ENCODE measurements at places on chromosomes 12 and 14. TPM values are rescaled to one million over a fixed set of nuclear protein-coding genes. Genes with fewer than 3 reads are reported as not detected.

The LMO3 gene
- polyA plus RNA-seq = 3.3 TPM

The ASPG gene
- 3.1 TPM for polyA plus RNA-seq

The PTCSC3 gene
- polyA plus RNA-seq = not detected

The SGPP1 gene
- polyA plus RNA-seq = 11.0 TPM

The RNASE7 gene
- not detected for polyA plus RNA-seq

The OR6C2 gene
- polyA plus RNA-seq = not detected

The GNB3 gene
- 22.3 TPM for polyA plus RNA-seq

The DHRS2 gene
- polyA plus RNA-seq = 0.12 TPM

GRCh38 chr12:67370979-67371378, 101.8 kb downstream of the CAND1 start:
- no peak for DNase-seq

DNA sequence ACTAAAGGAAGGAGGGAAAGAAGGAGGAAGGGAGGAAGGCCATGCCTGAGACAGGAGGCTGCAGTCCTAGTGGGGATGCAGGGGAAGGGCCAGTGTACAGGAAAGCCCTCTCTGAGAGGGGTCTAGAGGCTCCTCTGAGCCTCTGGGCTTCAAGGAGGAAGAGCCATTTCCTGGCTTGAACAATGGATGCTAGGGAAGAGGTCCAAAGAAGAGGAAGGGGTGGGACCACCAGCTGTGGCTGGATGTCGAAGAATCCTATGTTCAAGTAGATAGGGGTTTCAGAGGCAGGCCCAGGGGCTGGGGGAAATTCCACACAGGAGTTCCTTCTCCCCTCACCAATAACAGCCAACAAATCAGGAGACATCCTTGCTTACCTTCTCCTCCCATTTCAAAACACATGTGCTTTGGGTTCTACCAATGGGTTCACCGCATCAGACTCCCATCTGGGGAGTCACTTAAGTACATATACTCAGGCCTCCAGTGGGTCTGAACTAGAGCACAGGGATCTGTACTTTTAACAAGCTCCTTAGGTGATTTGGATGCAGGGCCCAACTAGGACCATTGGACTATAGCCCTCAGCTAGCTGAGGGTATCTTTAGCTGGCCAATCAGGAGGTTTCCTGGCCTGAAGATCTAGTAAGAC, 32.4 kb downstream of the PRPF40B start:
- no peak for DNase-seq

- peak; percentile 73 for DNase-seq
Observed at GRCh38 chr12:45357539-45358417, 141.9 kb downstream of the ANO6 start.

DNA sequence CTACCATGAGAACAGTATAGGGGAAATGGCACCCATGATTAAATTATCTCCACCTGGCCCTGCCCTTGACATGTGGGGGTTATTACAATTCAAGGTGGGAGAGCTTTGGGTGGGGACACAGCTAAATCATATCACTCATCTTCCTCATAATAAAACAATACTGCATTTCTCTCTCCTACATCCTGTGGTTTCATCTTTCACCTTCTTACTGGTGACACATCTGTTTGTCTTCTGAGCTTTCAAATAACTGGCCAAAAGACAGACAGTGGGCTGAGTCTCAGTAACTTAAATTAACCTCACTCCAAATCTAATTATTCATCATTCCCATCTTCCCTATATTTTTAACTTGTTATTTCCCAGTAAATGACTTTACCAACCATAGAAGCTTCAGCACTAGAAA, 729.7 kb upstream of the USP15 start:
- no peak for DNase-seq

DNA sequence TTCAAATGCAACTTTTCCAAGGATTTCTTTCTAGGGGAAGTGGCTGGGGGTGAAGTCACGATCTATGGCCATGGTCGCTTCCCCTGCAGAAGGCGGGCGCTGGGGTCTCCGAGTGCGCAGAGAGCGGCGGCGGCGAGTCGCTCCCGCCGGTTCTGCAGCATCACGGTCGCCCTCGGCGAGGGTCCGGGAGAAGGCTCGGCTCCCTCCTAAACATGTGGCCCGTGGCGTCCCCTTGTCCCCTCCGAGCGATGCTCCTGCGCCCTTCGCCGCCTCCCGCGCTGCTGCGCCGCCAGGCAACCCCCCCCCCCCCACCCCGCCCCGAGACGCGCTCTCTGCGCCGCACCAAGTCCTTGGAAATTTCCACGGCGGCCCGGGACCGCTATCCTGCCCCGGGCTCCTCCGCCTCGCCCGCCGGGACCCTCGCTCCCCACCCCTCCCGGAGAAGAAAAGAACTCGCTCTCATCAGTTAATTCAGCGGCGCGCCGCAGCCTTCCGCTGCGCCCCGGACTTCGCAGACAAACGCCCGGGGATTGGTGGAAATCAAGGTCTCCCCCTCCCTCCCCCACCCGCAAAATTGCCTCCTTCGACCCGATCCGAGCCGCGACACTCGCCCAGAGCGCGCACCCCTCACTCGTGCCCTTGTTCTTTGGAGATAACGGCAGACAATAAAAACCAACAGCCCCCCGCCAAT, at the start of gene ST8SIA1:
TSS of gene ST8SIA1 (minus strand) at position 298 of the 691 bp plus-strand sequence. CDS start 475 bp downstream, outside the sequence.
- peak; percentile 65 for DNase-seq

DNA sequence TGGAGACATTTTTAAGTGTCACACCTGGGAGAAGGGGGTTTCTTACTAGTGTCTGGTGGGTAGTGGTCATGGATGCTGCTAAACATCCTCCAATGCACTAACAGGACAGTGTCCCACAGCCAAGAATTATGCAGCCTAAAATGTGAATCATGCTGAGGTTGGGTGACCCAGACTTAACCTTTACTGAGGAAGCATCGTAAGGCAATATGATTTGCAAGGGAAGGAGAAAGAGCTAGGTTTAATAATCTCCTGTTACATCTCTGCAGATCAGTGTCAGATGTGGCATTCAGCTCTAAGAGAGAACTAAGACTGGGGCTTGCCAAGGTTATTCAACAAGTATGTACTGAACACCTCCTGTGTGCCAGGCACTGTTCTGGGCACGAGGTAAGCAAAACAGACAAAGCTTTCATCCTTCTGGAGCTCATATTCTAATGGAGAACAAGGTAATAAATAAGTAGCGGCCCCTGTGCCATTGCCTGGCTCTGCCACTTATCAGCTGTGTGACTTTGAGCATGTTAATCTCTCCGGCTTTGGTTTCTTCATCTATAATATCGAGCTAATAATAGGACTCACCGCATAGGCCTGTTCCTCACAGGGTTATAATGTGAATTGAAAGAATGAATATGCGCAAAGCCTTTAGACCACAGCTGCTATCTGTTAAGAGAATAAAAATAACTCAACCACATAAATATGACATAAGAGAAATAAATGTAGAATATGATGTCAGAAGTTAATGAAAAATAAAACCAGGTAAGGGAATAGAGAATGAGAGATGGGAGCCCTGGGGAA, 13.5 kb upstream of the GOLGA5 start:
- DNase-seq = no peak

DNA sequence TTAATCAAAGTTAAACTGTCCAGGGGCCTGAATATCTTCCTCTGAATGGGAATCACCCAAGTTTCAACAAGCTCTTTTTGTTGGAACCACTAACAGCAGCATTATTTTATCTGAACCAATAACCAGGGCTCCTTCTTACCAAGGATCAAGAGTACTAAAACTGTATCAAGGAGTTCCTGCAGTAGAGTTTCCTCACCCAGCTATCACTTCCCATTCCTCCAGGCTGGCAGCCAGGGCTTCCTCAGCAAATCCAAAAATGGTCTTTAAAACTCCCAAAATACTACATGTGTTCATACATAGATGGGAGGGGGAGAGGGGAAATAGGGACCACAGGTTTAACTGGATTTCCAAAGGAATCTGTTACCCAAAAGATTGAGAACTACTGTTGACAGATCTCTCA, 10.5 kb downstream of the FMNL3 start:
- DNase-seq = no peak

DNA sequence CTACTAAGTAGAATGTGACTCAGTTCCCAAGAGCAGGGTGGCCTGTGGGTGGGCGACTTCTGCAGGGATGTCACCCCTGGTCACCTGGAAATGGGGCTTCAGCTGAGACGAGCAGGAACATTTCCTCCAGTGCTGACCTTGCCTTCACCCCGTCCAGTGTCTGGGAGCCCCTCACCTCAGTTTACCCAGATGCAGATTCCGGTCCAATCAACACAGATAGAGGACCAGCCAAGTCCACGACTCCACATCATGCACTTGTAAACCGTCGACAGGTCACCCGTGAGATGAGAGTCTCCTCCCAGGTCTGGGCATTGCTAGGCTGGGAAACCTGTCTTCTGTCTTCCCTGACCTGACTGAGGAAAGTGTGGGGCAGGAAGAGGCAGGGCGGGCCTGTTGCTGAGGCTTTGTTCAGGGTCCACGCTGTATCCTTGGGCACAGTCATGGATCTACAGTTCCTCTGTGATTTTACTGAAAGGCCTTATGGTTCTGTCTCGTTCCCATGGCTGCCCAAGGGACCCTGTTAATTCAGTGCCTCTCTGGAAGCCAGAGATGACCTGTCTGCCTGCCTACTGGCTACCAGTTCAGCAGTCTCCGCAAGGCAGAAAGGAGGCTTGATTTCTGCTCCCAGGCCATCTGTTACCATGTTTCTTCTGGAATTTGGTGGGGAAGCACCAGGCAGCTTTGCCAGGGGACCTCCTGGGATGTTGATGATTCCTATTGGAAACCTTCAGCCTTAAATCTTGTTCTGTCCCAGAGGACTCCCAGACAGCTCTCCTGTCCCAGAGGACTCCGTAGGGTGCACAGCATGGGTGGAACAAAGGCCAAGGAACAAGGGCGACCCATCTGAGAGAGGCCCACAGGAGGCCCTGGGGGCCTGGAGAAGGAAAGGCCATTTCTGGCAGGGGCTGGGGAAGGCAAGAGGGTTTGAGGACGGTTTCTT, 288.5 kb upstream of the RTL1 start:
- no peak for DNase-seq

- no peak for DNase-seq
Observed at GRCh38 chr14:103749860-103750259, 34.2 kb downstream of the ZFYVE21 start.

- no peak for DNase-seq
Observed at GRCh38 chr14:92258934-92259333, 64.0 kb upstream of the SLC24A4 start.

- DNase-seq = no peak
Observed at GRCh38 chr12:110733089-110733715, 9.5 kb downstream of the PPP1CC start.

DNA sequence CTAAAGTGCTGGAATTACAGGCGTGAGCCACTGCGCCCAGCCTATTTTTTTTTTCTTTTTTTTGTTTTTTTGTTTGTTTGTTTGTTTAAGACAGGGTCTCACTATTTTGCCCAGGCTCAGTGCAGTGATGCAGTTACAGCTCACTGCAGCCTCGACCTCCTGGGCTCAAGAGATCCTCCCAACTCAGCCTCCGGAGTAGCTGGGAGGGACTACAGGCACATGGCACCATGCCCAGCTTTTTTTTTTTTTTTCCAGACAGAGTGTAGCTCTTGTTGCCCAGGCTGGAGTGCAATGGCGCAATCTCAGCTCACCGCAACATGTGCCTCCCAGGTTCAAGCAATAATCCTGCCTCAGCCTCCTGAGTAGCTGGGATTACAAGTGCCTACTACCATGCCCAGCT, 5.8 kb upstream of the ITFG2 start:
- no peak for DNase-seq

DNA sequence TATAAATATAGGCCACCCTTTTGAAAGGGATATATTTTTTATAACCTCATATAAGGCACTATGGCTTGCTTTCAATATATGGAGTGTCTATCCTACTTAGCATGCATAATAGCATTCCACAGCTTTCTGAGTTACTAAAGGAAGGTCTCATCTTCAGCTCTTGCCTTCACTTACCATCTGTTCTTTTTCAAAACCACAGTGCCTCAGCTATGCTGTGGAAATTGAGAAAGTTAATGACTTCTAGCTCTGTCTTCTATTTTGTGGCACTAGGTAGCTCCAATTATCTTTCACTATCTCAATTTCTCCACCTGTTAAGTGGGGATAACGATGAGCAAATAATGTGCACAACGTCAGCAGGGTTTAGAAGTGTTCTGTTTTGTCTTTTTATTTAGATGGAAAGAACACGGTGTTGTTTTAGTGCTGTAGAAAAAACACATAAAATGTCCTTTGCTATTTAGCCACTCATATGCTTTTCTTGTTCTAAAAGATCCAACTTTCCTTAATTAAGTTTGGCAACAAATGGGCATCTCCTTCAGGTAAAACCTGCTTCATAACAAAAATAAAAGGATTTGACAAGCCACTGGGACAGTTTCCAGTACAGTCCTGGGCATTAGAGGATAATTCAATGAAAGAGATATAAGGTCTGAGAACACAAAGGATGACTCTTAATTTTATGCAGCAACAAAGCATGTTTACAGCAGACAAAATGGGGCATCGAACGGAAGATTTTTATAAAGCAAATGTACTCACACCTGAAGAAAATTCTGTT, 462.0 kb upstream of the SYT1 start:
- DNase-seq = no peak

DNA sequence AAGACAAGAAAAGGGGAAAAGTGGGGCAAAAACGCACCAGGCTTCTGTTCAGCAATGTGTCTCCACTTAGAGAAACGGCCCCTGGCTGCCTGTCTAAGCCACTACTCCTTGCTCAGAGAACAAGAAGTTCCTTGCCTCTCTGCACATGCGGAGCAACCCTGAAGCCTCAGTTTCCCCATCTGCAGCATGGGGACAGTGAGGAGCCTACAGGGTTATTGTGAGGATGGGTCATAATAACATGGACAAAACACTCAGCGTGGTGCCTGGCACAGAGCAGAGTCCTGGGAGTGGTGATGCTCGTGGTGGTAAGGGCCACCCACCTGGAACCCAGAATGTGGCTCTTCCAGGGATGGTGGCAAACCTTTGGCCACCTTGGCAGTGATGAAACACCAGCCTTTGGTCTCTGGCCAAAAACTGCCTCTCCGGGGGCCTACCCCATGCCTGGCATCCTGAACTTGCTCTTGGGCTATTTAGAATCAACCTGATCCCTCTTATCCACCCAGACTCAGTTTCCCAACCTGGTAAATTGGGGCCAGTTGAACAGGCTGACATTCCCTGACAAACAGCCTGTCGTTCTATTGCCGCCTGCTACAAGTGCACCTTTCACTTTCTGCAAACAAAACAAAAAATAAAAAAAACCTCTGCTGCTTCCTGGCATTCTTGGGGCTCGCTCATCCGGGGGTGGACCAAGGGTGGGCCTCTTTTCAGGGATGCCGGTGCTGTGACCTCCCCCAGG, 56.5 kb upstream of the DLK1 start:
- DNase-seq = no peak

- no peak for DNase-seq
Observed at GRCh38 chr14:50002926-50003212, 110.0 kb downstream of the ARF6 start.

DNA sequence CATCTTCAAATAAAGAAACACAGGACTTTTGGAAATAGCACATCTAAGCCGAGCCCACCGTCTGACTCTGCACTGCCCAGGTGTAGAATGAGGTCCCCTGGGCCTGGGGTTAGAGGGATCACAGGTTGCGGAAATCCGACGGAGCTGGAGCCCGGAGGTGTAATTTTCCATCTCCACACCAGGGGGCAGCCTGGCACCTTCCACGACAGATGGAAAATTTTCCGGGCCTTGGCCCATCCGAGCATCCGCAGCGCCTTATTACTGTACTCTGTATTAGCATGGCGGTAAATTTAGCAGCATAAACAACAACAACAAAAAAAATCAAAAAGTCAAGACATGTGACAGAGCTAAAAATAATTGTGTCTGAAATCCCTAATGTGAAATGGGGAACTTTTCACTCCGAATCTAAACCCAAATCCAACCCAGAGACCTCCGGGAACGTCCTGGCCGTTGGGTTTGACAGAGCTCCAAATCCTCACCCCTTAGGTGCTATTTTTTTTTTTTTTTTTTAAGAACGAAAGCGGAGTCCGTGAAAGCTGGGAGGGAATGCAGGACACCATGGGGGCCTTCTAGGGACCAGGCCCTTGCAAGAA, 93.9 kb downstream of the KSR2 start:
- DNase-seq = peak; percentile 69
